D721Med (cell line): ENCODE measurements at places on chromosomes 7 and 10.

DNA sequence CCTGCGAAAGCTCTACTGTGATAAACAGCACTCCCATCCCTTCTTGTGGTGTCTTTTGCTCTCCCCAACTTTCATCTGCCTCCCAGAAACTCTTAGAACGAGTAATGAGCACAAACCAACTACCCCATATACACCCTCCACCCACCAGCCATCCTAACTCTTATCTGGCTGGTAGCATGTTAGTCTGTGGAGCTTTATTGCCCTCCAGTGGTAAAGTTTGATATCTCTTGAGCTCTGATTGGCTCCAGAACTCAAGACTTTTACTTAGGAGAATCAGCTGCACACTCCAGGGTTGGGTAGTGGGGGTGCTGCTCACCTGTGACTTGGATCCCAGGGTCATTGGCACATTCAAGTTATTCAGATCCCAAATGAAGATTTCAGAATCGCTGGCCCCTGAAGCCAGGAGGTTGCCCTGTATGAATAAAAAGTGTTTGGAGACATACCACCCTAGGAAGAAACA lies 10.9 kb downstream of the SEC31B start:
- DNase-seq, result no peak

DNA sequence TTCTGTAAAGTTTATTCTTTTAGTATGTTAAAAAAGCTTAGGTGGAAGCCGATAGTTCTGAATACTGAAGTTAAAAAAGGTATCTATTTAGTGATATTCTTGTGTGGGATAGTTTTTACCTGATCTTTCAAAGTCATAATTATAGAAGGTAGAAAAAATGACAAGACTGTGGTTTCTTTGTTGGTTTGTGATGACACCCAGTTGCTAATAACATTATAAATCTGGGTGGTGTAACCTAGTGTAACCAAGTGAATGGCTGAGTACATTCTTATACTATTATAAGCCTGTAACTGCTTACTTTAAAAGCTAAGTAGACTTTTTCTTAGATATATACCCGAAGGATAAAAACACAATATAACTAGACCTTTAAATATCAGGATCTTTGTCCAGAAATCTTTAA lies 2.3 kb downstream of the CDK13 start:
- DNase-seq, result no peak

DNA sequence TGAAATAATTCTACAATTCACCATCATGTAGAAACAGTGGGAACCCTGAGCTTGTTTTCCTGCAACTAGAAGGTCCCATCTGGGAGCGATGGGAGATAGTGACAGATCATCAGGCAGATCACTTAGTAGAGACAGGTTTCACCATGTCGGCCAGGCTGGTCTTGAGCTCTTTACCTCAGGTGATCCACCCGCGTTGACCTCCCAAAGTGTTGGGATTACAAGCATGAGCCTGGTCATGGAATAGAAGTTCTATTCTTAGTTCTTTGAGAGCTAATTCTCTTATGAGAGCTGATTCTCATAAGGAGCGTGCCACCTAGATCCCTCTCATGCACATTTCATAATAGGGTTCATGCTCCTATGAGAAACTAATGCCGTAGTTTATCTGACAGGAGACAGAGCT lies 778.0 kb upstream of the AUTS2 start:
- no peak for DNase-seq

- no peak for DNase-seq
These were observed 103.0 kb downstream of the LRRC18 start for GRCh38 chr10:48836605-48837004.

GRCh38 chr7:143148651-143149050 lies 16.8 kb downstream of the PIP start:
- DNase-seq, result no peak

DNA sequence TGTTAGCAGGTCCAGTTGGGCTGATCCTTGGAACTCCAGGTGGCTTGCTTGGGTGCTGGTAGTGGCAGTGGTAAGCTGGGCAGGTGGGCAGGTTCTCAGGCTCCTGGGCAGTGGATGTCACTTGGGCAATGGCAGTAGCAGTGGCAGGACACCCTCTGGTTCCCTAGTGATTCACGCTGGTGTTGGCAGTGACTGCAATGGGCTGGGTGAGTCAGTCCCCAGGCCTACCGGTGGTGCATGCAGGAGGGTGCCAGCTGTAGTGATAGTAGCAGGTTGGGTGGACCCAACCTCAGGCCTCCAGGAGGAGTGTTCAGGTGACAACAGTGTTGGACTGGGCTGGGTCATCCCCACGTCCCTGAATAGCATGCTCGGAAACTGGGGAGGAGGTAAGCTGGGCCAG lies 189.2 kb downstream of the ZEB1 start:
- DNase-seq, result no peak

GRCh38 chr10:11687779-11688447 lies 54.3 kb upstream of the ECHDC3 start:
- DNase-seq, result no peak

GRCh38 chr7:20834656-20835055 lies 48.0 kb upstream of the SP8 start:
- DNase-seq, result no peak

DNA sequence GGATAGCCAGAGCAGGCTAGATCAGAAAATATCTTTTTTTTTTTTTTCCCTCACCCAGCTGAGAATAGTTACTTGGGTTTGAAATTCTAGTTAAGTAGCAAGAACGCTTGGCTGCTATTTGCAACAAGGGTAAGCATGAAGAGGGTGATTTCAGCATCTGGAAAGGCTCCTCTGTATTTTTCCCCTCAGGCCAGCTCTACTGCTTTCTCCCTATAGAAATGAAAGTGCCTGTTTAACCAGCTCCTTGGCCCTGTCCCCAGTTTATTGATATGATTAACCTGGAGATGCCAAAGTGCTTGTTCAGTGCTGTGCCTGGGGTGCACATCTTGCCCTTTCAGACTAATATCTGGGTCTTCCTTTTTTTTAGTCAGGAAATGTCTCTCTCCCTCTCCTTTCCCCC lies 37.1 kb downstream of the AP3M1 start:
- no peak for DNase-seq

DNA sequence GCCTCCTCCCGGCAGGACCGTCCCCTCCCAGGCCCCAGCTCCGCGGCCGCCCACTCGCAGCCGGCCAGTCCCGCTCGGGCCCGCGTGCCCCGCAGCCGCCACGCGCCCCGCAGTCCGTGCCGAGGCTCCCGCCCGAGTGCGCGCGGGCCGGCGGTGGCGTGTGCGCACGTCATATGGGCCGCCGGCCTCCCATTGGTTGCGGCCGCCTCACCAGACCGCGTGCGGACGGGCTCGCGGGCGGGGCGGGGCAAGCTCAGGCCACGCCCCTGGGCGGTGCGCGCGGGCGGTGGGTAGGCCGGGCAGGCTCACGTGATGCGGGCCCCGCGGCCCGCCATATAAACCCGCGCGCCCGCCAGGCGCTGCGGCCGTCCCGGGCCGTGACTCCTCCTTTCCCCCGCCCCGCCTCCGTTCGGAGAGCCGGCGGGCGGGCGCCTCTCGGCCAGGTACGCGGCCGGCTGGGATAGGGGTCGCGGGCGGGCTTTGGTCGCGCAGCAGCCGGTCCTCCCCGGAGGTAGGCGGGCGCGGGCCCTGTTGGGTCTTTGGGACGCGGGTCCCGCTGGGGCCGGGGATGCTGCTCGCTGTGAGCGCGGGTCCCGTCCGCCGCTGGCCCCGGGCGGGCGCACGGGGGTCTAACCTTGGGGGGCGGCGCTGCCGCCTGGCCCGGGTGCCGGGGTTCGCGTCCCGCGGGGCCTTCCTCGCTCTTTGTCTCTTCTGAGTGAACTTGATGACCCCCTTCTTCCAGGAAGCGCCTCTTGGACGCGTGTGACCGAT lies at the start of gene INSIG1:
Gene INSIG1, plus strand, starts transcription at position 362 of the 771 bp plus-strand sequence. Its CDS starts 408 bp downstream, at position 770.
- peak; percentile 83 for DNase-seq

DNA sequence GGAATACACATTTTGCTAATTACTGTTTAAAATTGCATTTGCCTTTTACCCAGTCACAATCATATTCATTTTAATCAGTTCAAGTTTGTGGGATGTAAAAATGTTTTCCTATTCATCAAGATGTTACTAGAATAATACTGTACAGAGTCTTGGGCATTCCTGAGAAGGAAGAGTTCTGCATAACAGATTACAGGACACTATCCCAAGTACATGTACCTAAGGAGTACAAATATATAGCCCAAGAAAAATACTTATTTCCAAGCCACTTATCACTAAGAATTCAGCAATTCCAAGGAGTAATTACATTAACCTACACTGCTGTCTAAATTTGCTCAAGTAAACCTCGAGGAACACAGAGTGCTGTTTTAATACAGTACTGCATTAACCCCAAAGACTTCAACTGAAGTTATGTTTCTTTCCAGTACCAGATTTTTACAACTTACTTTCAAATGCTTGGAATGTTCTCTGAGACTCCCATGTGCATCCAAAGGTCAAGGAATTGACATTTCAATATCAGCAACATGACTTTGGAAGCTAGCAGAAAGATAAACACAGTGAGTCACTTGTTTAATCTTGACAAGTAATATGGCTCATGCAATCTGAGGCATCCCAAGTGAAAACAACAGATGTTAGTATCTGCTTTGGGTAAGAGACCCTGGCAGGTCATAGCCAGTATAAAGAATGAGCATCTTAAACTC lies 125.4 kb upstream of the BET1 start:
- DNase-seq, result no peak

DNA sequence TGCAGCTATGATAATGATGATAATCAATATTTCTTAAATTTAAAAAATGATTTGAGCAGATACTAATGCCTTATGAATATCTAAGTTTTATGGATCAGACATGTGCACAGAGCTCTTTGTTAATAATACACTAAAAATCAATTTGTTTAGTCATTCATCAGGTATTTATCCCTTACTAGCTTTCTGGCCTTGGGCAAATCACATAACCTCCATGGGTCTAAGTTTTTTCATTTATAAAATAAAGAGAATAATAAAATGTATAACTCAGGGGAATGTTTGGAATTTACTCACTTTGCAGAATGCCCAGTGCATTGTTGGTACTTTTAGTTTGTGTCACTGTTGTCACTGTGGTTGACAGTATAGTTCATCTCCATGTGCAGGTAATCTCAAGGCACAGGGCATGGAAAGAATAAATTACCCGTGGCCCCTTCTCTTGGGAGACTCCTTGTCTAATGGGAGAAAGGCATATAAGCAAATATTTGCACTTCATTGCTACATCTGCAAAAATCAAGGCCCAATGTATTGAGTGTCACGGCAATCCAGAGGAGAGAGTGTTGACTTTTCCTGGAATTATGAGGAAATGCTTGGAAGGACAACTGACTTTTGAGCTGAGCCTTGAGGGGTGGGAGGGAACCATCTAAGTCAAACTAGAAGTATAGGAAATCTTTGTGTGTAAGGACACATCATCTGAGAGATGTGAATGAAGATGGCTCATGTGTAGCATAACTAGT lies 64.7 kb upstream of the CTTNBP2 start:
- DNase-seq, result no peak

DNA sequence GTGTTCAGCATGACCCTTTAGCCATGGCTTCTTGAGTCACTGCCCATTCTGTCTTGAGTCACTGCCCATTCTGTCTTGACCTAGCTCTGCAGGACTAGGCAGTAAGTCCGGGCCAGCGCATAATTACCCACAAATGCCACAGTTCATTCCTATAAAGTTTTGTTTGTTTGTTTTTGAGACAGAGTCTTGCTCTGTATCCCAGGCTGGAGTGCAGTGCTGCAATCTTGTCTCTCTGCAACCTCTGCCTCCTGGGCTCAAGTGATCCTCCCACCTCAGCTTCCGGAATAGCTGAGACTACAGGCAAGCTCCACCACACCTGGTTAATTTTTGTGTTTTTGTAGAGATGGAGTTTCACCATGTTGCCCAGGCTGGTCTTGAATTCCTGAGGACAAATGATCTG lies 32.7 kb upstream of the TARP start:
- DNase-seq, result no peak

- no peak for DNase-seq
These were observed 112.4 kb upstream of the EEPD1 start for GRCh38 chr7:36040679-36041078.

GRCh38 chr10:110017052-110017451 lies 9.3 kb downstream of the ADD3 start:
- DNase-seq, result no peak

- no peak for DNase-seq
These were observed 26.0 kb downstream of the CCM2 start for GRCh38 chr7:45026013-45026412.

DNA sequence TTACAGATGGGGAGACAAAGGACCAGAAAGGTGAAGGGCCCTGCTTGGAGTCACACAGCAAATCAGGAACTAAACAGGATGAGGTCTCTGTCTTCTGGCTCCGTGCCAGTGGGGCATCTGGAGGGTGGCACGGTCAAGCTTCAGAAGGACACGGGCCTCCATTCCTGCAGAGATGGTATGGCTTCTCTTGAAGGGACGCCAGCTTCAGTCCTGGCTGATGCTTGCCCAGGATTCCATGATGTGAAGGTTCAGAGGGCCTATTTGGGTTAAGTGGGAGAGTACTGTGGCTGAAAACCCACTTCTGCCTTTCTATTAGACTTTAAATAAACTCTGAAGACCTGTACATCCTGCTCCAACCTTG lies 6.1 kb downstream of the RAMP3 start:
- DNase-seq, result no peak

- peak; percentile 77 for DNase-seq
These were observed at the start of gene PFKFB3 for GRCh38 chr10:6202684-6203330. Gene PFKFB3, plus strand, starts transcription at chr10:6202932. Its CDS starts 329 bp downstream, at chr10:6203261.

DNA sequence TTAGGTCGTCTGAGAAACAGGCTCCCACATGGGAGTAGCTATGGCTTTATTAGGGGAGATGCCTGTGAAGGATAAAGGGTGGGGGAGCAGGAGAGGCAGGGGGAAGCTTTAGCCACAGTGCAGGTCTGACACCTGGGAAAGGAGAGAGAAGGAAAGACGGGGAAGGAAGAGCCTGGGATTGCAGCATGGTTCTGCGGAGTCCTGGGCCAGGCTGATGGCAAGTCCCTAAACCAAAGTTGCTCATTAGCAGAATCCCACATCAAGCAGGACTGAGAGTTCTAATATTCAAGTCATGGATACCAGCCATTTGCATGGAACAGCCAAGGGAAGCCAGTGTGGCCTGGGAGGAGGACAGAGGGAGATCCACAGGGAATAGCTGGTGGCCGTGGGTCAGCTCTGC lies 414.8 kb downstream of the RPS24 start:
- DNase-seq, result no peak

DNA sequence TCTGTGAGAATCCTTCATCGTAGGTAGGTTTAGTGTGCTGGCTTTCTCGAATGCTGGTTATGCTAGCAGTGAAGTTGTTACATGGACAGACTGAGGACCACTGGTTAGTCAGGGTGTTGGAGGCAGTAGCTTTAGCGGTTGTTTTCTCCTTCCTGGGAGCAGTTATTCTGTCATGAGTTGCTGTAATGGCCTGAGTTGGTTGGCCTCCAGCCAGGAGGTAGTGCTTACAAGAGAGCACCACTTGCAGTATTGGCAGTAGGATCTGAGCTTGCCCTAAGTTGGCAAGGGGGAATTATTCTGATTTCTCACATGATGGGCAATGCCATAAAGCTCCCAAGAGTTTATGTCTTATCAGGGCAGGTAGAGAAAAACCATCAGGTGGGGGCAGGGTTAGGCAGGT lies 58.0 kb downstream of the IPMK start:
- no peak for DNase-seq

- DNase-seq, result no peak
These were observed 98.1 kb downstream of the C10orf105 start for GRCh38 chr10:71621231-71622153.

DNA sequence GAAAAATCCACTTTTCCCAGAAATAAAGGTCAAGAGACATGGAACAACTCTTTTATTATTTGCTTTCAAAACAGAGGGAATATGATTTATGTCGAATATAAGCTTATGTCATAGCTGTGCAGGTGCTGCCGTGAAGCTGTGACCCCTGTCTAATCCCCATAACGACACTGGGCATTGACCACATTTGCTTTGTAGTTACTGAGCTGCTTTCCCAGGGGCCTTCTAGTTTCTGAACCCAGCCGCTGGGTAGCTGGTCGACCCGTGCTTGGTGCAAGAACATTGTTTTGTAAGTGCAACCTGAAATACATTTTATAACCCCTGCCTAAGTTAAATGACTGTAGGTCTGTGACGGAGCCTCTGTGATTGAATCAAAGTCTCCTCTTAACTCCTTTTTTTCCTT lies 144.9 kb upstream of the HDAC9 start:
- no peak for DNase-seq
